ENCODE measurements at places on chromosomes 5 and 9.

DNA sequence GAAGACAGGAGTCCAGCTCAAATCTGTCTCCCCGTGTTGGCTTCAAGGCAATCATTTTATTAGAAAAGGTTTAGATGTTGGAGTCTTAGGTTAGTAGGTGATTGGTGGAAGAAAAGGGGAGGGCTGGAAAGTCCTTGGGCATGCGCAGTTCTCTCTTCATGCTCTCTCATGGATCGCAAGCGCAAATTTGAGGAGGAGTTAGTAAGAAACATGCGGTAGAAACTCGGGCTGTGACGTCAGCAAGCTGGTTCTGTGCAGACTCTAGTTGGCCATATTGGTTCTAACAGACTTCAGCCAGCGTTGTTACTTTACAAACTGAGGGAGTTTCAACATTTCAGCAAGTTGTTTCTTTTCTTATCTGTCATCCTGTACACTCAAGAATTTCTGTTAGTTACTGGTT, 392.2 kb downstream of the CDK5RAP2 start:
- no peak for DNase-seq

GRCh38 chr5:54785729-54786591, 199.4 kb downstream of the ESM1 start:
- DNase-seq, result no peak

GRCh38 chr5:123599171-123599570, 87.2 kb downstream of the CSNK1G3 start:
- no peak for DNase-seq

DNA sequence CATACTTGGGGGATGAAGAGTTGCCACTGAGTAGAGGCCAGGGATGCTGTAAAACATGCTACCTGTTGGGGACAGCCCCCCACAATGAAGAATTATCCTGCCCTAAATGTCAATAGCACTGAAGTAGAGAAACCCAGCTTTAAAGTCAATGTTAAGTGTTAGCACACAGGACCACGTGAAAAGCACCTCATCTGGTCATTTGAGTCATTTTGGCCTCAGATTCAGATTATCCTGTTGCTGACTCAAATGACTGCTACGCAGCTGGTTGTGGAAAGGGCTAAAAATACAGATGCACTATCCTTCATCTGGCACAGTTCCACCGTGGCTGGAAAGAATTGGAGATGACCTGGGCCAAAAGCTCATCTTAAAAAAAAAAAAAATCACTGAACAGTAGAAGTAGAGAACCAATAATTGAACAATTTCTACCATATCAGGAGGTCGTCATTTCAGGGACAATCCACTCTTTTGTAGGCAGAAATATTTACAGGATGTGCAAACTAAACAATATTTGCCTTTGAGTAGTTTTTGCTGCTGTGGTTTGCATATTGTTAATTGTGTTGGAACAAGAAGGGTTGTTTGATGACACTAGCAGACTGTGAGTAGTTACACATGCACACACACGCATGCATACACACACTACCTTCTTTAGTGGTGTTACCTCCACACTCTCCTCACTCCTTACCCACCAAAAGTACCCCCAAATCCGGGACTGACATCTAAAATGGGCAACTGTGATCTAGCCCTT, 195.3 kb upstream of the KLF9 start:
- DNase-seq, result no peak

DNA sequence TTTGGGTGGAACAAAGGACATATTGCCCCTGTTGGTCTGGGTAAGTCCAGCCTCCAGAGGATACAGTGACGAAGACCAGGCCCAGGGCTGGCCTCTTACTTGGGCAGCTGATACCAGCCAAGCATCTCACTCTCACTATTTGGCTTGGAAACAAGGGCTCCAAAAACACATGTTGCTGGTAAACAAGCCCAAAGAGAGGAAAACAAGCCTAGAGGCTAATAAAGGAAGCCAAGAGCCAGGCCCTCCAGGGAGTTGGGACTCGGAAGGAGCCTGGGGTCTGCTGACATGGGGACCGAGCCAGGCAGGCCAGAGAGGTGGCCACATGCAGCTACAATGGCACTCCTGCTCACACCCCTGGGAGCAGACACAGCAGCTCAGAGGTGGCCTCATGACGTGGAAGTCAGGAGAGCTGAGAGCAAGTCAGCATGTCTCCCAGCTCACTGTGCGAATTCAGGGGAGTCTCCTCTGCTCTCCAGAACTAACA, 5.7 kb downstream of the SPARC start:
- no peak for DNase-seq

- DNase-seq, result no peak
Measured at GRCh38 chr9:133429641-133430161, 7.5 kb downstream of the ADAMTS13 start.

GRCh38 chr5:44266882-44267576, 122.2 kb downstream of the FGF10 start:
- no peak for DNase-seq

DNA sequence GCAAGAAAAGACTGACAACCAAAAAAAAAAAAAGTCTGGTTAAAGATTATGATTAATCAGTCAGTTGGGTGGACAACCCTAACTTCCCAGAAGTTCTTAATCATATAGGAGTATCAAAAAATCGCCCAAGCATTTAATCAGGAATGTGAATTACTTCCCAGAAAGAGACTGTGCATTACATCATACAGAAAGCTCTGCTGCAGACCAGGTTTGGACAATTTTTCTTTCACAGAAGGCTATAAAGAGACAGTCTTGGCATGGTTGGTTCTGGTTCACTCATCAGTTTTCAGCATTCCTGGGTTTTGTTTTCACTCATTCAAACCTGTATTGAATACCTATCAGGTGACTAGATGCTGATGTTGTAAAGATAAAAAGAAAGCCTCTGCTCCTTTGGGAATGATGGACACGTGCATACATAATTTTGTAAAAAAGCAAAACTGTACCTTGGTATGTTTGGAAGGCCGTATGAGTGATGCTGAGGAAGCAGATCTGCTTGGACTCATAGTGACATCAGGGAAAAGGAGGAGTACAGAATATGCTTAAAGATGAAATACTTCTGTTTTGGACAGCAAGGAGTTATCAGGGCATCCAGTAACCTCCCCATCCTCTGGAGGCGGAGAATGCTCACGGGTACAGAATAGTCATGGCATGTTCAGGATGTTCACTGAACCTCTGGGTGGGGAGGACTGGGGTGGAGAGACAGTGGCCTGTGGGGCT, 178.4 kb downstream of the GNA14 start:
- DNase-seq, result no peak

GRCh38 chr5:2014058-2014610, 131.4 kb upstream of the IRX4 start:
- DNase-seq, result no peak

DNA sequence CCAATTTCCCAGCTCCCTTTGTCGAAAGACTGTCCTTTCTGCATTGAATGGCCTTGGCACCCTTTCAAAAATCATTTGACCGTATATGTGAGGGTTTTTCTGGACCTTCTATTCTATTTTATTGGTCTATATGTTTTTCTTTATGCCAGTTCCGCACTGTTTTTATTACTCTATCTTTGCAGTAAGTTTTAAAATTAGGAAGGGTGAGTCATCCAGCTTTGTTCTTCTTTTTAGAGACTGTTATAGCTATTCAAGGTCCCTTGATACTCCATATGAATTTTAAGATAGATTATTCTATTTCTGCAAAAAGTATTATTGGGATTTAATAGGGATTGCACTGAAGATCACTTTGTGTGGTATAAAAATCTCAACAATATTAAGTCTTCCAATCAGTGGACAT, 44.2 kb upstream of the STARD4 start:
- DNase-seq, result no peak

- DNase-seq, result no peak
Measured at GRCh38 chr9:2664174-2665065, 42.8 kb downstream of the VLDLR start.

DNA sequence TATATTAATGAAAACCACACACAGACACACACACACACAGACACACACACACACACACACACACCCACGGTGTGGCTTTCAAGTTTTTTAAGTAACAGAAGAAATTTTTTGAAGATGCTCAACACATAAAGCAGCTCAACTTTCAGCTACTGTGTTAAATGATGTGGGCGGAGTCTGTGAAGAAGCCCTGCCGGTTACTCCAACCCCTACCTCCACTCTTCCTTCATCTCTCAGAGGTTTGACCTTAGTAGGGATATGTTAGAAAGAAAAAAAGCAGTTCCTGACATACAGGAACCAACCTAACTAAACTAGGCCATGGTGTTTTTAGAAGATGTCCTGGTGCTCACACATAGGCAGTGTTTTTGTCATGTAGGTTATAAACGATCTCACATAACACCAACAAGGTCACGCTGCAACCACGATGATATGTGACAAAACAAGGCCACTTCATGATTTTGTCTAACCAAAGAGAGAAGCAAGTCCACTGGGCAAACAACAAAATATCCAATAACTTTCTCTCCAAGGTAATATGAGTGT, 112.8 kb downstream of the EMB start:
- DNase-seq, result no peak

GRCh38 chr9:128145951-128146351, 3.3 kb upstream of the LCN2 start:
- DNase-seq, result no peak

- no peak for DNase-seq
Measured at GRCh38 chr5:151186052-151186451, 28.5 kb upstream of the ANXA6 start.

GRCh38 chr9:127097683-127098082, 24.8 kb downstream of the ANGPTL2 start:
- no peak for DNase-seq

DNA sequence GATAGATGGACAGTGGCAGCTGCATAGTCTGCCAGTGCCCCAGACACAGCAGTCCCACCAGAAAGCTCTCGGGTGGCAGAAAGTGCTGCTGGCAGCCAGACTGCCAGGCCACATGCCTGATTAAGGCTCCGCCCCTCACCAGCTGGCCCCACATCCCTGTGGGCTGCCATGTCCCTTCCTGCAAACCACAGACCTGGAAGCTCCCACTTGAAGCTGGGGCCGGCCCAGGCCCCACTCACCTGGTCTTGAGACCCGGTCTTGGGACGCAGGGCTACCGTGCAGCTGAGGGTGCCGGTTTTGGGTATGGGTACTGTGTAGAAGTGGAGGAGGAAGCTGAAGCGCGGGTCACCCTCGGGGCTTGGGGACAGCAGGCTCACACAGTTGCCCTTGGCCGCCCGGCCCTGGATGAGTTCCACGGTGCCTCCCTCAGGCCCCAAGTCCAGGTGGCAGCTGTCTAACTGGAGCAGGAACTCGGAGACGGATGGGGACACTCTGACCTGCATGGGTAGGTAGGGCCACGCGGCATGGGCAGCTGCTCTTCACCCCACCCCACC, 15.3 kb downstream of the FPGS start:
- DNase-seq, result no peak

DNA sequence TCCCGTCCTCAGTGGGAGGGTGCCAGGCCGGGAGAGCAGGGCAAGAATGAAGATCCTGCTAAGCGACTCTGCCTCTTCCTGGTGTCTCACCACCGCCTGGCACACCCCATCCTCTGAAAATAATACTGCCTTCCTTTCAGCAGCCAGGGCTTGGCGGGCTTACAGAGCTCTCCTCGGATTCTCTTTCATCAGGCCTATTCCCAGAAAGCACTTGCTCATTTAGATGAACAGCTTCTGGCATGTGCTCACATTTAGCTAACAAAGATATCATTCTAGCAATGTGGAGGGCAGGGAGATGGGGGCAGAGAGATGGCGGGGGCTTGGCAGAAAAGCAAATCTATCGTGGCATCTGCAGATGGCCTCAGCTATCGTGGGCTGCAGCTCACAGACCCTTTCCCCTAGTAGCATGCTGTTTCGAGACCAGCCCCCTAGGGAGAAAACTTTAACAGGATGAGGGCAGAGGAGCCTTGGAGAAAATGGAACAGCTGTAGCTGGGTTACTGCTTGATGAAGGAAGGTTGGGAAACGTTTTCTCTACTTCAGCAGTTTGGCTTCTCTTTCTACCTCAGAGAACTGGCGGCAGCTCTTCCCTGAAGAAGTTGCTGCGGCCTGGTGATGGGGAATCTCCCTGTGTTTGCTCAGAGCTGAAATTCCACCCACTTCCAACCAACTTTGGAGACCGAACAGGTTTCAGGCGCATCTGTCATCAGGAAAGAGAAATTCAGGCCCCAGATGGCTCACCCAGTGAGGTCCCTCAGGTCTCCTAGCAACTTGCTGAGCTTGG, 102.1 kb downstream of the TMEM174 start:
- no peak for DNase-seq

DNA sequence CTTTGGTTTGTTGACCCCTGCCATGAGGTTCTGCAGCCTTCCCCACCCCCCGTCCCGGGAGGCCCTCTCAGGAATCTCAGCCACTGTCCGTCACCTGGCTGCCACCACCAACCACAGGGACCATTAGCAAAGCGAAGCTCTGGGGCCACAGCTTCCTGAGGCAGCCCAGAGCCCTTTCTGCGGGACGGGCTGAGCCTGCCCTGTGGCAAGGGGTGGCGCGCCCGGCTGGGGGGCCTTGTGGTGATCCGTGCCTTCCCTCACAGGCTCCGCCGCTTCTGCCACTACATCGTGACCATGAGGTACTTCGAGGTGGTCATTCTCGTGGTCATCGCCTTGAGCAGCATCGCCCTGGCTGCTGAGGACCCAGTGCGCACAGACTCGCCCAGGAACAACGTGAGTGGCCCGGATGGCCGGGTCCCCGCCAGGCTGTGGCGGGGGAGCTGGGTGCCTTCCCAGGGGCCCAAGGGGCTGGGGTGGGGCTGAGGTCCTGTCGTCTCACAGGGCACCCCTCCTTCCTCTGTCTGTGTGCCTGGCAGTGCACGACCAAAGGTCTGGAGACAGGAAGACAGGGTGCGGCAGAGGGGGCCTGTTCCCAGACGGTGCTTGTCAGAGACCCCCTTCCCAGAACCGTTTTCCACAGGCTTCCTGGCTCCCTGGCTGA, 169.2 kb downstream of the CACNA1B start:
- no peak for DNase-seq

GRCh38 chr5:128895122-128895521, 70.2 kb upstream of the SLC27A6 start:
- DNase-seq, result no peak

DNA sequence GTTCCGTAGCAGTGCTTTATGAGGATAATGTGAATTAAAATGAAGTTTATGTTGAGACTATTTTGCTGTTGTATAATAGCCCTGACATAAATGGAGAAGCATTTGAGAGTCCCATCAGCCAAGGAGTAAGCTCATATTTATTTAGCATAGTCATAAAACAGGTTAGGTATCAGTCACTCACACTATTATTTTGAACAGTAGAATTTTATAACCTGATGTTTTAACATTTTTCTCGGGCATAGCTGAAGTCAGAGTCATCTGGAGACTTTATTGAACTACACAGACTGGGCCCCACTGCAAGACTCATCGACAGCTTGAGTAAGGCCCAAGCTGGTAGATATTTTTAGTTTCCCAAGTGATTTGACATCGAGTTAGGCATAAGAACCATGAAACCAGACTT, 620.3 kb upstream of the WWC1 start:
- no peak for DNase-seq

- no peak for DNase-seq
Measured at GRCh38 chr9:34802916-34803315, 93.0 kb upstream of the CCL21 start.
